CD4-positive, alpha-beta T cell treated with Interleukin-17A for 1 hour (primary cell): ENCODE measurements at places on chromosomes 4 and X.

GRCh38 chr4:123351713-123352112, 44.9 kb upstream of the SPRY1 start:
- DNase-seq = no peak

DNA sequence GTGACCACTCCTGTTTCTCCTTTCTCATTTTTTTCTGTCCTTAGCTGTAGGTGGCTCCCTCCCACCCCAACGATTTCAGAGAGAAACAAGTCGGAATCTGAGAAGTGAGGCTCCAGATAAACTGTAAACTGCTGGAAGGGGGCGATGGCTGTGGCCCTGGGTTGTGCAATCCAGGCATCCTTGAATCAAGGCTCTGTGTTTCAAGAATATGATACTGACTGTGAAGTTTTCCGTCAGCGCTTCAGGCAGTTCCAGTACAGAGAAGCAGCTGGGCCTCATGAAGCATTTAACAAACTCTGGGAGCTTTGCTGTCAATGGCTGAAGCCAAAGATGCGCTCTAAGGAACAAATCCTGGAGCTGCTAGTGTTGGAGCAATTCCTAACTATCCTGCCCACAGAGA, 37.7 kb downstream of the ETDC start:
- no peak for DNase-seq

DNA sequence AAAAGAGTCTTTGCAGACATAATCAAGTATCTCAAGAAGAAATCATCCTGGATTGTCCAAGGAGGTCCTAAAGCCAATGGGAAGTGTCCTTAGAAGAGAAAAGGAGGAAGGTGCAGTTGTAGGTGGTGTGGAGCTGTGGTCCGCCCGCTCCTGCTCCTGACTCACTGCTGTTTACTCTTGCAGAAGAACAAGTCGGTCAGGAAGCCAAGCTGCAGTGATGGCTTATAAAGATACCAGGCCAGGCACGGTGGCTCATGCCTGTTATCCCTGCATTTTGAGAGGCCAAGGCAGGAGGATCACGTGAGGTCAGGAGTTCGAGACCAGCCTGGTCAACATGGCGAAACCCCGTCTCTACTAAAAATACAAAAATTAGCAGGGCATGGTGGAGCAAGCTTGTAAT, 66.4 kb upstream of the ATP6AP2 start:
- DNase-seq = no peak

GRCh38 chrX:101408532-101408841, 465 bp downstream of the HNRNPH2 start:
- no peak for DNase-seq

DNA sequence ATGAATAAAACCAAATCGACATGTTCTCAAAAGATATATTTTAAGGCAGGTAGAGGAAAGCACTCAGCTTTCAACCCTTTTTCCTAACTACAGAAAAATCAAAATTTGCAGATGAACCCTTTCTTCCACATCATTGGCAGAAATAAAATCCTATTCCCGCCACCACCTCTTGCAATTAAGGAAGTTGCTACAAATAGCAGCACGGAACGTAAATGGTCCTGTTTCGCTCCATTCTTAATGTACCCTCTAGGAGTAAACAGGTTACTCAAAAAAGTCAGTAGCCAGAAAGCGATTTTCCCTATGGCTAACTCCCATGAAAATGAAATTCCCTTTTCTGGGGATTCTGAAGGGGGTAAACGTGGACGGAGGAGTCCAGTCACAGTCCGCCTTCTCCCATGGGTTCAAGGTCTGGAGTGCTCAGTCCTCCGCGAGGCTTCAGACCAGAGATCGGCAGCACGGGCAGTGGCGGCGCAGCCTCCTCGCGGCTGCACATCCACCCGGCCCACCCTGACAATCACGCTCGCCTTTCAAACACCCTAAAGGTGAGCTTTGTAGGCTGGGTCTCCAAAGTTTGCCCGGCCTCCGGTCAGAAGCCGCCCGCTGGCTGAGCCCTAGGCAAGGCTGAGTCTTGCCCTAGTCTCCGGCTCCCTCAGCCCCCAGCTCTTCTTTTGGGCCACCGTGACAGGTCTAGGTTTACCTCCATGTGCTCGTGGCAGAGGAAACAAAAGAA, 1.8 kb downstream of the ATP11C start:
- peak; percentile 1 for DNase-seq

GRCh38 chr4:163378661-163379060, 35.0 kb downstream of the NPY5R start:
- no peak for DNase-seq

DNA sequence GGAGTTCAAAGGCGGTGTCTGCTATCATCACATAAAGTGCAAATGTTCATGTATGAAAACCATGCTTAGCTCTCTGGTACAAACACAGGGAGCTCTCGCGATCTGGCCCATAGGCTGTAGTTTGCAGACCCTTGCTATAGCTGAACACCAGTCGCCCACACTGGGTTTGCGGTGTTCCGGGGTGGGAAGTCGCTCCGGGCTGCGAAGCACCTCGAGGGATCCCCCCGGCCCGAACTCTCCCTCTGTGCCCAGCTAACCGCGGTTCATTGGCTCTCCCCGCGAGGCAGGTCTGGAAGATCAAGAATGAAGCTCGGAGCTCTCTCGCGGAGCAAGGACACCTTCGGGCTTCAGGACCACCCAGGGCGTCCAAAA, 341 bp upstream of the PRPS2 start:
- DNase-seq = no peak

- peak; percentile 51 for DNase-seq
Measured at GRCh38 chrX:53223955-53224859, 800 bp downstream of the KDM5C start.

DNA sequence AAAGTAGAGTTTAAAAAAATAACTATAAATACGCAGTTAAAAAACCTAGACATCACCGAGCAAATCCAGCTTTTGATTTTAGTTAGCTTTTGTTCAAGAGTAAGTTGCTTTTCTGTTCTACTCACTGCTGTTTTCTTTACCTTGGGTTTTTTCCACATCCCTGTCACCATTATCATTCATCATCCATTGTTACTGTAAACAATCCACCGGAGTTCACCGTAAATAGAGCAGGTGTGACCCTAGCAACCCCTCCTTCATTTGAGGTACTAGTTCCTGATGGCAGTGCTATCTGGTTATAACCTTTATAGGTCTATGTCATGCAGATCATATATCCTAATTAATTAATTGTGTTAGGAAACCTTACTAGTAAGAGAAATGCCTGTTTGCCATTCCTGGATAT, 43.0 kb upstream of the TEX13D start:
- no peak for DNase-seq

- no peak for DNase-seq
Measured at GRCh38 chrX:14718403-14718802, 154.5 kb downstream of the FANCB start.

- no peak for DNase-seq
Measured at GRCh38 chr4:86955888-86956451, 21.2 kb downstream of the AFF1 start.

GRCh38 chr4:39637586-39638353, 895 bp downstream of the SMIM14 start:
- peak; percentile 39 for DNase-seq

DNA sequence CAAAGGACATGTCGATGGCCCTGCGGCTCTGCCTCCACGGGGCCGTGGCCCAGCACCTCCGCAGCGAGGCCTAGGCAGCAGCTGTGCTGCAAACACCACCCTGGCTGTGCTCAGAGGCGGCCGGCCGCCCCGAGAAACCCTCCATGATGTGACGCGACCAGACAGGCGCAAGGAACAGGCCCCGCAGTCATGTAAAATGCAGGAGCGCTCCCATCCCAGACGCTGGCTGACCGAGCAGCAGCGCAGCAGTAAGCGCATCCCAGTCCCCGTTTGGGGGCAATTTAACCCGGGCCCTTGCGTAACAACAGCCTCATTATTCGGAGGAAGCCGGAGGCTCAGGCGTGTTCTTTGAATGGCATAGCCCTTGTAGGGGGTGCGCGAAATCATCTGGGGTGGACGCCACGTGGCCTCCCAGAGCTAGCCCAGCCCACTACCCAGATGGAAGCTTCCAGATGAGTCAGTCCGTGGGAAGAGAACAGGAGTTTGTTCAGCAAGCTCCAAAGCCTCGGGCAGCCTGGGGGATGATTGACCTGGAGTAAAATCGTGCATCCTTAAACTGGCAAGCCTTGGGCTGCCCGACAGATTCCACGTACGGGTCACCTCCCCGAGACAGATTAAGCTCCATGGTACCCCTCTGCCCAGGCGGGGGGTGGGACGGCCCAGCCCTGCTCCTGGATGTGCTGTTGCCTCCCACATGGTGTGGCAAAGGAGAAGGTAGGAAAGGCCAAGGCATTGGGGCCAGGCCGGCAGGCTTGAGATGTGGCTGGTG, 124.0 kb downstream of the HMX1 start:
- DNase-seq = no peak
